ENCODE measurements at places on chromosomes 4 and X. TPM values are rescaled to one million over a fixed set of nuclear protein-coding genes. Genes with fewer than 3 reads are reported as not detected.
A peak's percentile ranks its signal among the peaks of the same experiment; 100 is the strongest.

The MAML3 gene
- 1.3 TPM for total RNA-seq

The IL2RG gene
- 317 TPM for total RNA-seq

The TCEAL3 gene
- total RNA-seq: 9.1 TPM

The ARHGEF6 gene
- 56.8 TPM for total RNA-seq

The TCEAL7 gene
- total RNA-seq: not detected

The NONO gene
- total RNA-seq: 394 TPM

The JADE3 gene
- total RNA-seq: 0.54 TPM

The SCARB2 gene
- total RNA-seq: 3.0 TPM

The GATA1 gene
- not detected for total RNA-seq

The ZNF630 gene
- 1.2 TPM for total RNA-seq

The CENPVL1 gene
- not detected for total RNA-seq

The OPN1MW2 gene
- not detected for total RNA-seq

The ZCCHC12 gene
- total RNA-seq: 0.87 TPM

DNA sequence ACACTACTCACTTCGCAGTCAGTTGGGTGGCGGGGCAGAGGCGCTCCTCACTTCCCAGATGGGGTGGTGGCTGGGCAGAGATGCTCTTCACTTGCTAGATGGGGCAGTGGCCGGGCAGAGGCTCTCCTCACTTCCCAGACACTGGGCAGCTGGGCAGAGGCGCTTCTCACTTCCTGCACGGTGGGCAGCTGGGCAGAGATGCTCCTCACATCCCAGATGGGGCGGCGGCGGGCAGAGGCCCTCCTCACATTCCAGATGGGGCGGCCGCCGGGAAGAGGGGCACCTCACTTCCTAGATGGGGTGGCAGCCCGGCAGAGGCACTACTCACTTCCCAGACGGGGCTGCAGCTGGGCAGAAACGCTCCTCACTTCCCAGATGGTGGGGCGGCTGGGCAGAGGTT, 199.8 kb downstream of the RTL9 start:
- ATAC-seq: no peak

DNA sequence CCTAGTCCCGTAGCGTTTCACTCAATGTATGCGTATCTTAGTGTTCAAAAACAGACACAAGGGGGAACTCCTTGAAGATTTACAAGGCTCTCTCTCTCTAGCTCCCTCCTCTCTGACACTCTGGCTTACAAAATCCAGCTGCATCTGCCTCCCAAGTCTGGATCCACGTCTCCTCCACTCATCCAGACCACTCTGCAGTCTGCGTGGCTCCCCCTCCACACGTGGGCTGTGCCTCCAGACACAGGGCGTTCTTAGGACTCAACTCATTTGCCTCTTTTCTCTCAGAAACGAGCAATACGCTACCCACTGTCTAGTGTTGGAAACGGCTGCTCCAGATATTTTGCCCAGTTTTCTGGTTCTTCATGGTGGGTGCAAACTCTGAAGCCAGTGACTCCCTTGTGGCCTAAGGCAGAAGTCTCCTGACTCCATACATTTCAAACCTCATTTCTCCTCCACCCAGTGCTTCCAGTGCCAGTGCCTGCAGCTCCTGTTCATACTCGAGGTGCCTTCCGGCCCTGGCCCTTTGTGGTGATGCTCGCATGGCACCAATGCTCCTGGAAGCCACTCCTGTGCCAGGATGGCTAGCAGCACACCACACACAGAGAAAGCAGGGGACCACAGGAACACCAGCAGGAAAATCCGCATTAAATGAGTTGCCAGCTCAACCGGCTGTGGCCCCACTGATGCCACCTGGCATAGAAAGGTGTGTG, 24.1 kb downstream of the NAT8L start:
- ATAC-seq: no peak

DNA sequence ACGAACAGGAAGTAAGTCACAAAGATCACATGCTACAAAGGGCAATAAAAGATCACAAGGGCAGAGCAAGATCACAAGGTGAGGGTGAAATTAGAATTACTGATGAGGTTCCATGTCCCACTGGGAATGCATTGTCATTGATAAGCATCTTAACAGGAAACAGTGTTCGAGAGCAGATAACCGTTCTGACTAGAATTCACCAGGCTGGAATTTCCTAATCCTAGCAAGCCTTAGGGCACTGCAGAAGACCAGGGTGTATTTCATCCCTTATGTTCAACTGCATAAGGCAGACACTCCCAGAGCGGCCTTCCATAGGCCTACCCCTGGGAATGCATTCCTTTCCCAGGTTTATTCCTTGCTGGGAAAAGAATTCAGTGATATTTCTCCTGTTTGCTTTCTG, 980.6 kb upstream of the LCORL start:
- no peak for ATAC-seq

GRCh38 chr4:11264841-11265240, 163.9 kb downstream of the HS3ST1 start:
- ATAC-seq: no peak

DNA sequence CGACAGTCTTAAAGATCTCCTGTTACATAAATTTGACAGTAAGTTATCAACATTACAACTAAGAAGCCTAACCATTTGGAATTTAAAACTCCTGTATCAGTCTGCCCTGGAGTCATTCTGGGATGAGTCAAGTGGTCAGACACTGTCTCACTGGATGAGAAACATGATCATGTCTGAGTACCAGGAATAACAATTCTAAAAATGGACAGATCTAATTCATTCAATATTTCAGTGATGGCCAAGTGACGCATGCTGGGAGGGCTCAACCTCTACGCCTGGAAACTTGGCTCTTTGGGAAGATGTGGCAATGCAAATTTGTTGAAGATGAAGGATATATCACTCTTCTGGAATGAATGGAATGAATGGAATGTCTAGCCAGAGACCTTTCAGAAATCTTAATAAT, 1427.2 kb downstream of the STIM2 start:
- no peak for ATAC-seq

GRCh38 chr4:154478547-154478946, 13.1 kb downstream of the DCHS2 start:
- no peak for ATAC-seq

- ATAC-seq: no peak
Measured at GRCh38 chr4:26830701-26831100, 29.9 kb upstream of the STIM2 start.

DNA sequence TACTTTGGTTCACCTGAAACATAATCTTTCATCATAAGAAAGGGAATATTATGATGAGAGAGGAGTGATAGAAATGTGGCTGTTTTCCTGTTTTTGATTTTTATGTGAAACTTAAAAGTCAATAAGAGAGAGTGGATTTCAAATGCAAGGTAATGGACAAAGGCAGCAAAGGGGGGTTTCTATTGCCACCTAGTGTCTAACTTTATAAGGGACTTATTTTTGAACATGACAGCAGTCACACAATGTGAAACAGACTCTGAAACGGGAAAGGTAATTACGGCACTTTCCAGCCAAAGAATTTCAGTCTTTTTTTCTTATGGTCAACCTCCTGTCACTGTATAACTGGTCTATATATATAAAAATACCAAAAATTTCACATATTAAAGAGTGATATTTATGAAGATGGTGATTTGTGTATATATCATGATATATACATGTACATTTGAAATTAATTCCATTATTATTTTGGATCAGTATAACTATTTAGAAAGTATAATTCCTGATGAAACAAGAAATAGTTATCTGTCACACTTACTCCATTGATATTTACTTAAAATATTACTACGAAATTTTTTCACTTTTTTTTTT, 127.1 kb downstream of the FBXO8 start:
- ATAC-seq: no peak

DNA sequence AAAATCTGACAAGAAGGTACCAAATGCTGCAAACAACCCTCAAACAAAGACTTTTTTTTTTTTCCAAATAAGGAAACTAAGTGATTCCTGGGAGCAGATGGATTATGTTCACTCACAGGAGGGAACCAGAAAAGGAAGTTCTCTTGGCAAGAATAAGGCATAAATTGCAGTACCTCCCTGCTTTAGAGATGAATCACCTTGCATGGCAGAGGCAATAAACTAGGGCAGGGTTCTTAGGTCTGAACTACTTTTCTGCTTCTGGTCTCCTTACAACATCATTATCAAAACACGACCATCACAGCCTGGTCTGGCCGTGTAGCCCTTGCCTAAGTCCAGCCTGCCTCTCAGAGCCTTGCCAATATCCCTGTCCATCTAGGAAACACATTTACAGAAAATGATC, 6.3 kb downstream of the TMEM31 start:
- no peak for ATAC-seq

DNA sequence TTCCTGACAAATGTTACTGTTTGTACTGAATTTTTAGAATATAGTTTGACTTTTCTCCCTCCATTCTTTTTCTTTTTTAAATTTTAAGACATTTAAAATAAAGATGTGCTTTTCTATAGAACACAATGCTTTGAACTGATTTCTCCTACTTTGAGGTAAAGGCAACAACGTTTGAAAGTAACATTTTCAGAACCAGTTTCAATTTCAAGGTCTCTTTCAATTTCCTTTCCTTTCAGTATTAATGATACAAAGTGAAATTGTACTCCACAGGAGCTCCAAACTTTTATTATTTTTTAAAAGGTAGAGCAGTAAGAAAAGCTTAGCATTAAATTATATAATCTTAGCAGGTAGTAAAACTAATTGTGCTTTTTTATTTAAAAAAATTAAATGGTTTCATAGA, 54.9 kb downstream of the NDST4 start:
- no peak for ATAC-seq

DNA sequence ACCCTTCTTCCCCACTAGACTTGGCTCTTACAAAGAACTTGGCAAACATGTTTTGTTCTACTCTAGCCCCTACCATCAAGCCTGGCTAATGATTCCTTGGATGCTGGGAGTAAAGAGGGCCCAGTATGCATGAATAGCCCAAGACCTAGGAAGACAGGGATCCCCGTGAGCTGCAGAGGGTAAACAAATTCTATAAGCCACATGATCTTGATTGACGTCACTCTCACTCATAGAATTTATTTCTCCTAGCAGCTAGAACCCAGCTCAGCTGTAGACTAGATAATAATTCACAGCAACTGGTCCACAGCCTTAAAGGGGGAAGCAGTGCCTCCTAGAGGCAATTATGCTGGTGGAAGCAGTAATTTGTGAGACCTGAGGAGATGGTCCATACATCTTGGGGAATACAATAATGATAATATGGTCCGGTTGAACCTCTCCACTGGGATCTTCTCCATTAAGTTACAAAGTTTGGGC, 16.1 kb upstream of the USO1 start:
- peak; percentile 82 for ATAC-seq

DNA sequence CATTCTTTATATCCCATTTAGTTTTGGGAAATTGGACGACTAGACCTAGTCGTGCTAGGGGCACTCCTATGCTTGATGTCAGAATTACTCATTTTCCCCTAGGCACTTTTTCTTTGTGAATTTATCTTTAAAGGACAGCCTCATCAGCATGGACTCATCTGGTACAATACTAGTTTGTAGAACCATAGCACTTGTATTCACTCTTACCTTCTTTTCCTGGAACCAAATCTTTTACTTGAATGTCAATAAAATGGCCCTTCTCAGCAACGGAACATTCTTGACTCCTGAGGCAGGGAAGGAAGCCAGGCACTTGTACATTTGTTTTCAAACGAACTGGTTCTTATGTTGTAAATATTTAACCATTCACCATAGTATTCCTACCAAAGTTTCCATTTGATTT, 187.1 kb downstream of the SHROOM3 start:
- no peak for ATAC-seq

- ATAC-seq: peak; percentile 71
Measured at GRCh38 chr4:791898-792625, 33.9 kb downstream of the CPLX1 start.

GRCh38 chr4:149791851-149792250, 23.8 kb downstream of the IQCM start:
- ATAC-seq: no peak

GRCh38 chr4:41160856-41161255, 53.5 kb downstream of the APBB2 start:
- no peak for ATAC-seq

Measured in activated T-helper 17 cell treated with anti-CD3 and anti-CD28 coated beads, Interleukin-2, amount 50 U/mL, for 72 hours (primary cell).